Stimulated activated CD4-positive, alpha-beta T cell treated with anti-CD3 and anti-CD28 coated beads, Interleukin-1b, Interleukin-23, amount 100 ng/mL, for 1 hour (primary cell): ENCODE measurements at places on chromosomes 12 and 14.

DNA sequence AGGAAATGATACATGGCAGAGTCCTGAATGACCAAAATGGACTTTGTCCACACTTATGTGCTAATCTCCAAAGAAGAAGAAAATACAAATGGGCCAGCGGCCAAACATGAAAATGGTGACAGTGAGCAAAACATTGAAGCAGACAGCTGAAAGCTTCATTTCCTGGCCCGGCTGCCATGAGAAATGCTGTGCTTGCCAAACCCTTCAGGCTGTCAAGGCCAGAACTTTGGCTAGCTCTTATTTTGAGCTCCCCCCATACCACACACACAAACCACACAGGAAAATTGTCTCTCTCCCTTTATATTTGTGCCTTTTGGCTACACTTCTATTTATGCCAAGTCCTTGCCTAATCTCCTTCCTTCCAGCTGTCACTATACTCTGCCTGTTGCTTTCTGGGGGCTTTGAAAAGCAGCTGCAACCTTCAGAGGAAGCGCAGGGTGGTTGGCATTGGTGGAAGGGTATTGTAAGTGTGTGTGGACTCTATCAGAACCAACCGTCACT is 323.8 kb downstream of the RAD51B start:
- DNase-seq: no peak

DNA sequence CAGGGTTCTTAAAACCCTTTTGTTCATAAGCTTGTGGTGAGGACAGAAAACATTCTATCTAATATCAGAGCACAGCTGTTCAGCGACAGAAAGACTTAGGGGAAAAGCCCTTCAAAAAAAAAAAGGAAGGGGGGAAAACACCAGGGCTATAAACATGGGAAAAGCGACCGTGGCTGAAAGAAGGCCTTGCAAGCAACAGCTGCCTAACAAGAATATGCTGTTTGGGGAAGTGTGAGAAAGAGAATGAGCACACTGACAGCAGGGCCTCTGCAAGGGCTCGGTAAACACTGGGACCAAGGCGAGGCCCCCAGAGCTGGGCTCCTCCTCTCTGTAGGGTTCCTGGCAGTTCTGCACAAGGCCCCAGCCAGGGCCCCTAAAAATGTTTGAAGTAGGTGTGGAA is 27.4 kb upstream of the CCND2 start:
- no peak for DNase-seq

GRCh38 chr12:52413782-52414345 is 7.7 kb upstream of the KRT82 start:
- no peak for DNase-seq

DNA sequence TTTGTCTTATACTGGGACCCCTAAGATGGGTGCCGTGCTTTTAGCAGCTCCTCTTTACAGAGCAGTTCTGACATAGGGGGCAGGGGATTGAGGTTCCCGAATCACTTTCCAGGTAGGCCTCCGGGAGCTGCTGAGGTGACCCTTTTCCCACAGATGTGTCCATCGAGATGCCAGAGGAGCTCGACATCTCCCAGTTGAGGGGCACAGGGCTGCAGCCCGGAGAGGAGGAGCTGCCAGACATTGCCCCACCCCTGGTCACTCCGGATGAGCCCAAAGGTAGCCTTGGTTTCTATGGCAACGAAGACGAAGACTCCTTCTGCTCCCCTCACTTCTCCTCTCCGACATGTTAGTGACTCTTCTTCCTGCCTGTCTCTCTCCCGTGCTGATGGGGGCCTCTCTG is 4.3 kb upstream of the TPI1 start:
- no peak for DNase-seq

GRCh38 chr12:57517187-57517586 is 3.1 kb downstream of the DDIT3 start:
- DNase-seq: no peak

DNA sequence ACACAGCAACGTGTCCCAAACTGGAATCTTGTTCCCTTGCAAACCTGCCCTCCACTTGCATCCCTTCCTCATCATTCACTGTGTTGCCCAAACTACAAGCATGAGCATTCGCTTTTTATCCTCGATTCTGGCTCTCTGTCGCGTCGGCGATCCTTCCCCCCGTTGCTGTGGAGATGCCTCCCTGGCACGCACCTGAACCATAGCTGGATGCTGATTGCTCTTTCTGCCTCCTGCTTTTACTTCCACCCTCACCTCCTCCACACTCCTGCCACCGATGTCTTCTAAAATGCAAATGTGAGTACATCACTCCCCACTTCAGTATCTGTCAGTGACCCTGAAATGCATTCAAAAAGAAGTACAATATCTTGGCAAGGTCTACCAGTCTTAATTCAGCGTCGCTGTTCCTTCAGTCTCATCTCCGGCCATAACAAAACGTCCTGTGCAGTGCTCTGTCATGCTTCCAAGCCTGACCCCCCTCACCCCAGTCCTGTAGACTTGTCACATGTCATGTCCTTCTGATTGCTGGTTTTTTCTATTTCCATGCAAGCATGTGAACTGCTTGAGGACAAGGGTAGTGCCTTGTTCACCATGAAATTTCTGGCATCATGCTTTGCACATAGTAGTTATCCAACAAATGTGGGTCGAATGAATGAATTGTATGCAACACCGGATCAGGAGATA is 2.5 kb upstream of the PPP2R5C start:
- no peak for DNase-seq

DNA sequence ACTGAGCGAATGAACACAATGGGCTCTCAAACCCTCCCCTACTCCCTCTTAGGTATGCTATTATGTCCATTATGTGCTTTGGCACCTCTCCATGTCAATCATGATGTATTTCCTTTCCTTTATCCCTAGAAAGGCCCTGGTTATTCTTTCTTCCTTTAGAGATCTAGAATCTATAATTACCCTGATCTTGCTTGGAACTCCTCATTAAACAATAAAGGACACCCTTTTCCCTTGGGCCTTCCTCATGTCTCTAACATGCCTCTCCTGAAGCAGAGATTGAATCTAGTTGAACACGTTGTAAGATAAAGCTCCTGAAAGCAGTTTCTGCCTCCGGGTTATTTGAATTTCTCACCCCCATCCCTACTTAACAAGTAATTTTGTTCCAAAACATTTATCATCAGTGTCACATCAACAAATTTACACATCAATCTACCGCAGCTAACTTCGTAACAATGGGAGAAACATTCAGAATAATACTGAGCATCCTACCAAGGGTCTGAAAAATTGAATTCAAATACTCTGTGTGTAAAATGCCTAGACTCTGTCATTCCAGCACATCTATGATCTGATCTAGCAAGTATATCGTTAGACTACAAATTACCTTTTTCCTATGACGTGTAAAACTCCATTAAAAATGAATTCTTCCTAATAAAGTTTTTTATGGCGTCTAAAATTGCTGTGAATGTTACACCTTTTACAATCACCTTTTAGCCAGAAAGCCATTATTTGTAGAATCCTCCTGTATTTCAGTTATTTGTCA is 5.4 kb downstream of the USP44 start:
- no peak for DNase-seq

DNA sequence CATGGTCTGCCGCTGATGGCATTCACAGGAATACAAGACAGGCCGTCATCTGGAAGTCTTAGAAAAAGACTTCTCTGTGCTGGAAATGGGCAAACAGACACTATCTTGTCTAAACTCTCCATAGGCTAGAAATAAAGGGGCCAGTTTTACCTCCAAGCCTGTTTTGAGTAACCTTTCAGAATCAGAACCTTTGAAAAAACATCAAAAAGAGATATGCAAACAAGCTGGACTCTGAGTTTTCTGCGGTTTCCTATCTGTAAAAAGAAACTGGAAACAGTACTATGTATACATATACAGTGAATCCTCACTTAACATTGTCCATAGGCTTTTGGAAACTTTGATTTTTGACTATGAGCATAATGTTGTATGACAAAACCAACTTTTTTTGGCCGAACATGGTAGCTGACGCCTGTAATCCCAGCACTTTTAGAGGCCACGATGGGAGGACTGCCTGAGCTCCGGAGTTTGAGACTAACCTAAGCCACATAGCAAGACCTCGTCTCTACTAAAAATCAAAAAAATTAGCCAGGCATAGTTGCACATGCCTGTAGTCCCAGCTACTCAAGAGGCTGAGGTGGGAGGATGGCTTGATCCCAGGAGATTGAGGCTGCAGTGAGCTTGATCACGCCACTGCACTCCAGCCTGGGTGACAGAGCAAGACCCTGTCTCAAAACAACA is 92.9 kb upstream of the MAX start:
- DNase-seq: no peak

DNA sequence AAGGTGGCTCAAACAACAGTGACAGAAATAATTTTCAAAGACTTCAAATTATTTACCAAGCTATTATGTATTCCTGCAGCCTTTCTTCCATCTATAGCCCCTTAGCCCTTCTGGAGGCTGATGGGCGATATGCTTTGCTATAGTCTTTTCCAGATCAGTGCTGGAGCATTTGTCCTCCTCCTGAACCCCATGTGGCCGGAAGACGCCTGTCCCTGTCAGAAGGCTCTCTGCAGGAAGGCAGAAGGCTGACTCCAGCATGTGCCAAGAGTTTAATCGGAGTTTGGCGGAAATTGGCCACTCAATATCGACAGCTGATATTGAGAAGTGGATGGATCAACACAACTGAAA is 49.3 kb upstream of the MAX start:
- DNase-seq: no peak

DNA sequence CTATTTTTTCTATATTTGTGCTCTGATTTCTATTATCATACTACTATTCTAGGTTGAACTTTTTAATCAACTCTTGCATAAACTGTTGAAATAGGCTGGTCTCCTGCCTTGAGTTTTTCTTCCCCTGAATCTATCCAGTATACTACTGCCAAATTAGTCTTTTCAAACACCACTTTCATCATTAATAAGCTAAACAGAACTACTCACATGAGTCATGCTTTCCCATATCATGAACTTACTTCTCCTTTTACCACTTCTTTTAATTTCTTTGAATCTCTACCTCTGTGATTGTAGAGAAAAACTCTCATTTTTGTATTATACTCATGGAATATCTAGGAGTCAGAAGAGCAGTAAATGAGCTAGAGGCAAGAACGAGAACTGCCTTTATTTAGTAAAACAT is 340.3 kb upstream of the PDE3A start:
- no peak for DNase-seq

DNA sequence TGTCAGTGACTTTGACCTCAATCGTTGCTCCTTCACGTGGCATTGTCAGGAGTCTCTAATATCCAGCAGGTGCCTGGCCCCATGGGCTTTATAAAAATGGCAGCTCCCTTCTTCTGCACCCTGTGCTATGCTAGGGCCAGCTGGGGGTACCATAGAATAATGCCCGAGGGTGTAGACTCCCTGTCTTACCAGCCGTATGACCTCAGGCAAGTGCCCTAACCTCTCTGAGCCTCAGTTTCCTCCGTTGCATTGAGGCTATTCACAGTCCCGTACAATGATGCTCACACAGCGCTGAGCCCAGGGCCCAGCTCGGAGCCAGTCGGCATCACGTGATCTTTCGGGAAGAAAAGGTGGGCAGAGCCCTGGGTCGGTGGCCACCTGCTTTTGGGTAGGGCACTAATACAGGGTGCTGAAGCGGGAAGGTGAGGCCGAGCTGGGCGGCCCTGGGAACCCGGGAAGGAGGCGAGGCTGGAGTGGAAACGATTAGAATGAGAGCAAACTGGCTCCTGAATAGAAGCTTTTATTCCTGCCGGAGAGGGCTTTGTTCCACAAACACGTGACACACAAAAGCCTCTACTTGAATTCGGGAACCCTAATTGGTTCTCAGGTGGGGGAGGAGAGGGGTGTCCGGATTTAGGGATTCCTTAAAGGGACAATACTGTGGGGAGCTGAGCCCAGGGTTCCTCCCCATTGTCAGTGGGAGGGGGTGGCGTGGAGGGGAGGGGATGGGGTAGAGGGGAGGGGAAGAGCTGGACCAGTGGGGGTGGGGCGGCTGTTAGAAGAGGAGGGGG is 19.9 kb upstream of the MSI1 start:
- no peak for DNase-seq

DNA sequence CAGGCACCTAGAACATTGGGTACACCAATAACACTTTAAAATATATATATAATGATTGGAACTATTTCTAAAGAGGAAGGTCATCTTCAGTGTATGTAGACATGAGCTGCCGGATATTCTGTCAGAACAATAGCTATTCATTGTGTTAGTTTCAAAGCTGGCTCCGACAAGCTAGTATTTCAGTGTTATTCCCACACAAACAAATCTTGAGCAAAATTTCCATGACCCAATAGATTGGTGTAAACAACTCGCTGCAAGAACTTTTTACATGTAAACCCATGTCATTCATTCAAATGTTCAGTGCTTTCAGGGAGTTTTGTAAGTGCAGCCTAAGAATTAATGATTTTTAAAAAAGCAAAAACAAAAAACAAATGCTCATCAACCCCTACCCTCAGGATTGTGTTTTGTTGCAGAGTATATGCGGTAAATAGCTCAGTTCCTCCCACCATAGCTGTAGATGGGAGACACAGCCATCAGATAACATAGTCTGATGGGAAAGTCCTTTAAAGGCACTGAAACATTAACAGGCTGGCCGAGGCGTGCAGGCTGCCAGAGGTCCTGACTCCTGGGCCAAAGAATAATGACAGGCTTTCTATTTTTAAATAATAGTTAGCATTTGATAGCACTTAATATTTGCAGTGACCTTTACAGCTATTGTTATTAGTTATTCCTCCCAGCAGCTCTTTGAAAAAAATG is 150.3 kb upstream of the ARHGAP5 start:
- no peak for DNase-seq
